ENCODE measurements at places on chromosomes 12 and 14.

DNA sequence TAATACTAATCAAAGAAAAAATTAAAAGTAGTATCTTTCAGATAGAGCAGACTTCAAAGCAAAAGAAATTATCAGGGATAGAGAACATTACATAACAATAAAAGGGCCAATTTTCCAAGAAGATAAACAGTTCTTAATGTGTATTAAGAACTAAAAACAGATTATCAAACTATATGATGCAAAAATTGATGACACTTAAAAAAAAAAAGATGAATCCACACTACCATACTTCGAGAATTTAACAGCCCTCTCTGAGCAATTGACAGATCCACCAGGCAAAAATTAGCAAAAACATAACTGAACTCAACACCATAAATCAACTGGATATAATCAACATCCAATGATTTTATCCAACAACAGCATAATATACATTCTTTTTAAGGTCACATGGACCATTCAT, 686.5 kb downstream of the LRFN5 start:
- DNase-seq, result no peak

GRCh38 chr12:45557016-45557415, 172.5 kb upstream of the ARID2 start:
- no peak for DNase-seq

GRCh38 chr14:33218026-33218425, 279.3 kb downstream of the NPAS3 start:
- DNase-seq, result no peak

DNA sequence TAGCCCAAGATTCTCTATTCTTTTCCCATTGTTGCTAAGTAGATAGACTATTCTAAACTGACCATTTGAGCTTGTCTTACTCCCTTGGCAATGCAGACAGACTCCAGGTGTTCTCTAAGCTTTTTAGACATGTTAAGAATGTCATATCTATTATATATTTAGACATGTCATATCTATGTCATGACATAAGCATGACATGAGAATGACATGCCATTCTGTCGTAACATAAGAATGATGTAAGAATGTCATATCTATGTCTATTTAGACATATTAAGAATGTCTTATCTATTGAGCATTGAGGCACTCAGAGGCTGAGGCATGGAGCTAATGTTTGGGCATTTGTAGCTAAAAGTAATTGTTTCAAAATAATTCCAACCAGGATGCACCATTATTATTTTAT, 277.3 kb upstream of the ATP2B1 start:
- no peak for DNase-seq

GRCh38 chr14:44820230-44820964, 141.3 kb downstream of the KLHL28 start:
- DNase-seq, result no peak

GRCh38 chr12:111521801-111522200, 77.3 kb downstream of the ATXN2 start:
- no peak for DNase-seq

- DNase-seq, result no peak
Observed at GRCh38 chr14:21498540-21499526, 12.3 kb downstream of the METTL3 start.

Measured in tibial nerve (tissue), 4 donors.